ENCODE measurements at places on chromosomes 4 and X.

GRCh38 chr4:56215901-56216300 is 171.4 kb downstream of the AASDH start:
- DNase-seq = peak; percentile 57

GRCh38 chr4:174292473-174292872 is 8.8 kb downstream of the CEP44 start:
- no peak for DNase-seq

- no peak for DNase-seq
Observed at GRCh38 chrX:87808576-87809243, 291.1 kb downstream of the KLHL4 start.

DNA sequence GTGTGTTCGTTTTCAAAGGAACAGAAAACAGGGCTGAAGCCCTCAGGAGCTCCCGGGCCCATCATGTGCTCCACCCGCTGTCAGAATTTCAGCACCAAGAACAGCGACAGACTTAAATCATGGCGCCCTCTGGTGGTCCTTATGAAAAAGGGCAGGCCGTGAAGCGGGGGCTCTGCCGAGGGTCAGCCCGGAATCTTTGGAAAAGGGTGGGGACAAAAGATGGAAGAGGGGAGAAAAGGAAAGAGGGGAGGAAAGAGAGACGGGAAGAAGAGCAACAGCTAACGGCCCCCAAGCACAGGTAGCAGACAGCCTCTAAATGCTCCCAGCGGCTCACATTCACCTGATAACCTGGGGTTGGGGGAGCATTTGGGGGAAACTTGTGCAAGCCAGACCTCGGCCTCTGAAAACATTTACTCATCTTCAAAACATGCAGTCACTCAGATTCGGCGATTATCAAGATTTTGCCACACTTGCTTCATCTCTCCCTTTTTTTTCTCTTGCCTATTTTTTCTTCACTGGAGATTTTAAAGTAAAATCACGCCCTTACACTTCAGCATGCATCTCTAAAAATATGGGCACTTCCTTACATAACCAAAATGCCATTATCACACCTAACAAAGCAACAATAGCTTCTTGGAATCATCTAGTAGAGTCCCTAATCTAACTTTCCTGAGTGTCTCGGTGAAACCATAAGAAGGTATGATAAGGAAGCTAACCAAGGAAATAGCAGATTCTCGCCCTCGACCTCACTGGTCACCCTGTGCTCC is 28.1 kb upstream of the MAN2B2 start:
- DNase-seq = peak; percentile 81

- DNase-seq = peak; percentile 63
Observed at GRCh38 chrX:9745417-9746115, 20.1 kb downstream of the GPR143 start.

GRCh38 chrX:18465051-18465450 is 39.6 kb downstream of the CDKL5 start:
- DNase-seq = no peak

DNA sequence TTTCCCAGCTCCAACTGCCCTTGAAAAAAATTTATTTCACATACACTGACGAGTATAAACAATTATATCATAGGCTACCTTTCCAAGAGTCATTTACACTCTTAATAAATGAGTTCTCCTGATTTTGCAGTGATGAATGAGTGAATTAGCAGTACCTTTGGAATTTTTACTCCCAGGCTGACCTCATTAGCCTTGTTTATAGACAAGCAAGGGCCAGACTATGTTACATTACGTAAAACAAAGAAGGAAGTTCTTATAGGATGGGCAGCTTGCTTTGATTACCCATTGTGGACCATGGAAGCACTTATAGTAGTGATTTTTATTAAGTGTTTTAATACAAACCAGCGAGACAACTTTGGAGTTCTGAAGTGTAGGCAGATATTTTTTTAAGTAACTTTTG is 112.9 kb upstream of the C1QTNF7 start:
- DNase-seq = no peak

- DNase-seq = peak; percentile 84
Observed at GRCh38 chr4:72319601-72320021, 249.4 kb downstream of the ADAMTS3 start.

DNA sequence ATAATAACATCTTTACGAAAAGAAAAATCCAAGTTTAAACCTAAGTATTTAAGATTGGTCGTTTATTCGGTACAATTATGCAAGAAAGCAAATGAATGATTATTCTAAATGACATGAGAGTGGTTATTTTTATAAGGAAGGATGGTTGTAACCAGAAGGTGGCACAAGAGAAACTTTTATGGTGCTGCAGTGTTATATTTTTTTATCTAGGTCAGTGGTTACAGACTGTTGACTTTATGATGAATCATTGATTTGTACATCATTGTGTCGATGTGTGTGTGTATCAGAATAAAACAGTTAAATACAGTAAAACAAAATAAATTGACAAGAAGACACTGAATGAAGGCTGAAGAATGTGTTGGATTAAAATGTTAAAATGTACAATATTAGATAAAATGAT is 9.8 kb downstream of the DCAF8L2 start:
- no peak for DNase-seq

GRCh38 chrX:87805829-87806490 is 288.4 kb downstream of the KLHL4 start:
- no peak for DNase-seq

DNA sequence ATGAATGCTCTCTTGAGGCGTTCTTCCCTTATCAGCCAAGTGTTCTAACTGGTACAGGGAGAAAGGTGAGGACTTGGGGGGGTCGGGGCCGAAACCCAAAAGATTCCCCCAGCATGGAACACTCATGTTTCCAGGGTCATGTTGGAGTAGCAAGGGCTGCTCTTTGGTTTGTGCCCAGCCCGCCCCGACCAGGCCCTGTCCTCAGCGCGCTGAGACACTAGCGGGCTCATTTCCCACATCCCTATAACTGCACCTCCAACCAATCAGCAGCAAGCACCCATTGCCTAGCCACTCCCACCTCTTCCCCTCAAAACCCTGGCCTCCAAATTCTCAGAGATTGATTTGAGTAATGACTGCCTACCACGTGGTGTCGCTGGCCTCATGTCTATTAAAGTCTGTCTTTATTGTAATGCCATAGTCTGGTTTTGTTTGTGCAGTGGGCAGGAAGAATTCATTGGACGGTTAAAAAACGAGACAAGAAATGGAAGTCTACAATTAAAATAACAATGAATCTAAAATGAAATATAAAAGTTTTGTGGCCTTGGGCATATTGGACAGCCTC is 1928.4 kb downstream of the STIM2 start:
- DNase-seq = no peak

GRCh38 chrX:38052096-38052495 is 45.7 kb downstream of the SYTL5 start:
- peak; percentile 89 for DNase-seq

DNA sequence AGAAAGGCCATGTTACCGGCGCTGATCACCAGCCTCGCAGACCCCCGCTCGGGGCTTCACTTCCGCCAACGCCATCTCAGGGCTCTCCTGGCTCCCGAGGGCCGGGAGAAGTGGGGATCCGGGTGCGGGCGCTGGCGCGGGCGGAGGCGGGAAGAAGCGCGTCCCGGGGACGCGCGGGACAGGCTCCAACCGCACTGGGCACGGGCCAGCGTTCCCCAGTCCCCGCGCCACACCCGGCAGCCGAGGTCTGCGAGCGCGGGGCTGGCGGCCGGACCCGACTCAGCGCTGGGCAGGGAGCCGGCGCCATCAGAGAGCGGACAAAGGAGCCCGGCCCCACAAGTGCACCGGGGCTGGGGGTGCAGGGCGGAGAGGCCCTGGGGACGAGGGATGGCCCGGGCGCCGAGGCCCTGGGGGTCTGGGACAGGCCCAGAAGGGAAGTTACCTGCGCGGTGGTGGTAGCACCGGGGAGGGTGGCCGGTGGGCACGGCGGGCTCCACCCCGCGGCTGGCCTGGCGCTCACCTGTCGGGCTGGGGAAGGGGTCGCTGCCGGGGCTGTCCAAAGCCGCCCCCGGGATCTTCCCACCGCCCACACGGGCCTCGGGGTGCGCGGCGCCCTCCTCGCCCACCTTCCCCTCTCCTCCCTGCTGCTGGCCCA is 449 bp downstream of the CTPS2 start:
- peak; percentile 18 for DNase-seq

DNA sequence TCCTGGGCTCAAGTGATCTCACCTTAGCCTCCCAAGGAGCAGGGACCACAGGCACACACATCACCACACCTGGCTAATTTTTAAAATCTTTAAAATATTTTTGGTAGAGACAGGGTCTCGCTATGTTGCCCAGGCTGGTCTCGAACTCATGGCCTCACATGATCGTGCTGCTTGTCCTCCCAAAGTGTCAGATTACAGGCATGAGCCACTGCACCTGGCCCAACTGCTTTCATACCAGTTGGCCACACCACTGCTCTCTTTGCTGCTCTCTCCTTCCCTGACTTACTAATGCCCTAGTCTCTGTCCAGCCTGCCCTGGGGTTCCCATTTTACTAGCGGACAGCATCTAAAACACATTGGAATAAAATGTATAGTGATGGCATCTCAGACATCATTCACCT is 67.1 kb downstream of the CLDN22 start:
- DNase-seq = no peak

- no peak for DNase-seq
Observed at GRCh38 chr4:144267084-144267483, 126.6 kb upstream of the GYPA start.

DNA sequence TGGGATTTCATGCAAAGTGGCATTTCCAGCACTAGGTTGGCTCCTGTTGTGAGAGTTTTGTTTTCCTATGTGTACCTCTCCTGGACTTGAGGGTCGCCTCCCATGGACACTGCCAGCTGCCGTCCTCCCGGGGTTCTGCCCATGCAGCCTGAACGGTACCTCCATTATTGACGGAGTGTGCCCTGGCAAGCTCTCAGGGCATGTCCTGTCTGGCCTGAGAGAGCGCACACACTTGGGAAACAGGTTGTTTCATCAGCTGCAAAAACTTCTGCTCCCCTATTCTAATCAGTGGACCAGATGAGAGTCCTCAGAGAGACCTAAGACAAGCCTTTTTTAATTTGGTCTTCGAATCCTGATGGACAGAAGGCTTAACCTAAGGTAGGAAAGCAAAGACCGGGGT is 56.6 kb upstream of the HOPX start:
- no peak for DNase-seq

DNA sequence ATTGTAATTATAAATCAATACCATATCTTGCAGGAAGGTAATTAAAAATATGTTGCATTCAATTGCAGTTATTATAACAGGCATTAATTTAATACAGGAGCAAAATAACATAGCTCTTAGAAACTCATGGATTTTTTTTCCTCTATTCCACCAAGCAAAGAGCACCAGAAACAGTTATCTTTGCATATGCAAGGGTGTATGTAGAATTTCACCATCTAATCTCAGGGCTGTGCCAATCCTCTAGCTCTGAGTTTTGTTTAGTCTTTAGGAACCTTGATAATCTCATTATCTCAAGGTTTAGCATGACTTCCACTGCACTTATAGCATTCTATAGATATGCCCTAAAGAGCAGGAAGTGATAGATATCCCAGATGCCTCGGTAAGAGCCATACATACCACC is 197.5 kb downstream of the VEGFC start:
- DNase-seq = no peak

- DNase-seq = peak; percentile 71
Observed at GRCh38 chr4:30770049-30770549, 49.9 kb downstream of the PCDH7 start.

GRCh38 chr4:81557306-81557705 is 85.6 kb upstream of the RASGEF1B start:
- DNase-seq = no peak

DNA sequence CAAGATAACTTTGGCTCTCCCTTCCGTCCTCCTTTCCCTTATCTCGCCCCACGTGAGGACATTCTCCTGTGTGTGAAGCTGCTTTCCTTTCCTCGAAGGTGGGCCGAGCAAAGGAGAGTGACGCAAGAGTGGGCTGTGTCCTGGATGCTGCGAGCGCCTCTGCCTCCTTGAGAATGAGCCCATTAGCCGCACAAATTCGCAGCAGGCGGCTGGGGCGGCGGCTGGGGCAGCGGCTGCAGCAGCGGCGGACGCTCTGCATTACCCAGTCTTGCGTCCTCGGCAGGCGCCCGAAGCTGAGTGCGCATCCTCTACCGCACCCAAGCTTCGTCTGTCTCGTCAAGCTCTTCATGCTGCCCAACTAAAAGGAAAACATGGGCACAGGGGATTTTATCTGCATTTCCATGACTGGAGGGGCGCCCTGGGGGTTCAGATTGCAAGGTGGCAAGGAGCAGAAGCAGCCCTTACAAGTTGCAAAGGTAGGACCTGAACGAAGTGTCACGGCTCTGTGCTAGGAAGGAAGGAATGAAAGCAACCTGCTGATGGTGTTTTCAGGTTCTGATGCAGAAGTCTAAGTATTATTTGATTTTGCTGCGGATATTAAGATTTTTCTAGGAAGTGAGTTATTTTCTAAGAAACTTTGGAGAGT is at the start of gene SYNPO2:
TSS of gene SYNPO2 (plus strand) at position 189 of the 646 bp plus-strand sequence. CDS start at position 372, 183 bp downstream.
- DNase-seq = peak; percentile 88

DNA sequence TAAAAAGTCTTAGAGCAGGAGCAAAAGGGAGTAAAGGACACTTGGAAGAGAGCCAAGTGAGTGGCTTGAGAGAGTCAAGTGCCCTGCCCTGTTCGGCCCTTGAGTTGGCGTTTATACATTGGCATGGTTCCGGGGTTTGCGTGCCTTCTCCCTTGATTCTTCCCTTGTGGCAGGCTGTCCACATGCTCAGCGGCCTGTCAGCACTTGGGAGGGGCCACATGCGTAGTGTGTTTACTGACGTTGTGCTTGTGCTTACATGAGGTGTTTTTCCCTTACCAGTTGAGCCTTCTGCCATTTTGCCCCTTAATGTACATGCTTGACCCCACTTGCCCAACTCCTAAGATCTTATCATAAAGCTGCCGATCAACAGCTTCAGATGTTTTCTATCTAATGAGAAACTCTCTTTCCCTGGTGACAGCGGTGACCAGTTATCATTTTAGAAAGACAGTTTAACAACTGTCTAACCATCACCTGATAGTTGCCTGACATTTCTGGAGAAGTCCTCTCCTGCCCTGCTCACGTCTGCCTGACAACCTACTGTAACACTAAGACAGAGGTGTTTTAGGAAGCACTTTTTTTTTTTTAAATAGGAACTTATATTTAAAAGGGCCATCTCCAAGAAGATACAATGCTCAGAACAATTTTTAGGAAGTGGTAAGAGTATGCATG is 49.5 kb upstream of the GC start:
- no peak for DNase-seq

DNA sequence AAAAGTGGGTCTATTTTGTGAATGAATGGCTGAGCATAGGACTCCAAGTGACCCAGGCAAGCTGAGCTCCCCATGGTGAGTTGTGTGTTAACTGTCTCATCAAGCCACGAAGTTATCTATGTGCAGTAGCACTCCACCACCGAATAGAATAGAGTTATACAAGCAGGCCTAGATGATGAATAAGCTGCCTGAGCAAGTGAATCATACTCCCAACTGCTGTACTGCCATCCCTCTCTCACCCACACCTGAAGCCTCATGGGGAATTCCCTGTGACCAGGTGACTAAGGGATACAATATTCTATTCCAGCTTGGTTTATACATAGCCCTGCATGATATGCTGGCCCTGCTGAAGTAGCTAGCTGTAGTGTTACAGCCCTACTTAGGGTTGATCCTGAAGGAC is 38.7 kb downstream of the KDM5C start:
- peak; percentile 83 for DNase-seq
